ENCODE measurements at places on chromosomes 11 and 22.

- DNase-seq = no peak
Measured at GRCh38 chr11:33885338-33886005, 6.4 kb downstream of the LMO2 start.

DNA sequence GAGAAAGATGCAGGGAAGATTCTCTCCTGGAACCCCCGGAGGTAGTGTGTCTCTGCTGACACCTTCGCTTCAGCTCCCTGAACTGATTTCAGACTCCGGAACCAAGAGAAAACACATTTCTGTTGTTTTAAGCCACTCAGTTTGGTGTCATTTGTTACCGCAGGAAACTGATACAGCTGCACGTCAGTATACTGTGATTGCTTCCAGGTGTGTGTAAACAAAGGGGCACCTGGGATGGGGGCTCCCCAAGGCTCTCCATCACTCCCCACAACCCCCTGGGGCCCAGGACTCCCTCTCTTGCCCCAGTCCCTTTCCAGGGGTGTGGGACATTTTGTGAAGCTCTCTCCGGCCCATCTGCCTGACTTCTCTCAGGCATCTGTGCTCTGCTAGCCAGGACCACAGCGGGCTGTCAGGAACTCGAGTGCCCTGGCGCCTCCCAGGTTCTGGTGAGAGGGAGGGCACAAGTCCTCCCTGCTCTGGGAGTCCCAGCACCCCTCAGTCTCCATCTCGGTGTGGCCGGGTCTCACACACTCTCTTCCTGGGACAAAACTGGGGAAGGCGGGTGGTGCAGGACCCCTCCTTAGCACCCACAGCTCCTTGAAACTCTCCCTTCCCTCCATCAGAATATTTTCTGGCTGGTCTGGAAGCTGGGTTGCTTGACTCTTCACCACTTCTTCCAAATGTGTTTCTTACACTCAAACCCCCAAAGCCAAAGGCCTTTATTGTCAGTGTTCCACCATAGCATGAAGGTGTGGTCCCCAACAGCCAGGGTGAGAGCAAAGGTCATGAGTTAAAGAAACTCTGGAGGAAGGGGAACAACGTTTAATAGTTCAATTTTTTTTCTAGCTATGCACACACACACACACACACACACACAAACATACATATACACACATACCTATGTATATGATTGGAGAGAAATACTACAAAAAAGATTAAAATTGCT lies 35.0 kb upstream of the TSKU start:
- no peak for DNase-seq

DNA sequence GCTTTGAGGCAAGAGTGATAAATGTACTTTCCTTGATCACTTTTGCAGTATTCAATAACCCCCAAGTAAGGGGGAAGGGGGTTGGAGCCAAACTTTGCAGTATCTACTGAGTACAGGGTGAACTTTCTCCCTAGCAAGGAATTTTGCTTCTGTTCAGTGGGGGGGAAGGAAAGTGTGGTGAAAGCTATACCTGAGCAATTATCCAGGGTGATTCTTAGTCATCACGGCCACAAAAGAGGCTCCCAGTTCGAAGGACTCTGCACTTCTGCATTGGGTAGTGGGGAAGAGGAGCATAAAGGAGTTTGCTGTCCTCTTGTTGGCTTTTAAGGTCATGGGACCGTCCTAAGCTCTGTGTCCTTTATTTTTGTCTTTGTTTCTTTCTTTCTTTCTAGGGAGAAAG lies 346.5 kb upstream of the SYN3 start:
- no peak for DNase-seq

DNA sequence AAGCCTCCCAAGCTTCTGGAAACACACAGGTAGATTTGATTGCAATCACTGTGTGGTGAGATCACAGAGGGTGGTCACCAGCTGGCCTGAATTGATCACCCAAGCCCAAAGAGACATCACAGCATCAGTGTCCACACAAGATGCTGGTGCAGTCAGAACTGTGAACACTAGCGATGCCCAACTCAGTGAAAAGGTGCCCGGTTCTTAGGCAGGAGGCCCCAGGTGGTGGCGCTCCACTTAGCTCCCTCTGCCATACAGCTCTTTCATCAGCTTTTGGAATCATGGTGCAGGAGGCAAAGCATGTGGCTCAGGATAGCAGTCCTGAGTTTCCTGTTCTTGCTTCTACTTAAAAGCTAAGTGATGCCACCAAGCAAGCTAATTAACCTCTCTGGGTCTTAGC lies 11.1 kb downstream of the DGCR2 start:
- DNase-seq = no peak

GRCh38 chr11:67996622-67997474 lies 7.0 kb downstream of the UNC93B1 start:
- DNase-seq = no peak

GRCh38 chr11:111347002-111347722 lies 31.9 kb downstream of the POU2AF1 start:
- DNase-seq = no peak

GRCh38 chr11:115280775-115281174 lies 223.4 kb downstream of the CADM1 start:
- no peak for DNase-seq

DNA sequence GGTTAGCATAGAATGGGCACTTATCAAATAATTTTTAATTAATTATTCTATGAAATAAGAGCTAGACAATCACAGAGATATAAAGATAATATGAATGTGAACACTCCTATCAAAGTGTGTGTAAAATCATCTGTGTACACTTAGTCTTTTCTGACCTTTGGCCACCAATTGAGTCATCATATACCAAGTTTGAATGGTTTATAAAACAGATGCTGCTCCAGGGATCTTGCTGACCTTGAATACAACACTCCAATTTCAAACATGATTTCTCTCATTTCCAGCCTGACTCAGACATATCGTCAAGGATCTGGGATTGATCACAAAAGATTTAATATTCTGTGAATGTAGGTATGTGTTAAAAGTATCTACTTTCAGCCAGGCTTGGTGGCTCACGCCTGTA lies 2.9 kb upstream of the OR51V1 start:
- no peak for DNase-seq

DNA sequence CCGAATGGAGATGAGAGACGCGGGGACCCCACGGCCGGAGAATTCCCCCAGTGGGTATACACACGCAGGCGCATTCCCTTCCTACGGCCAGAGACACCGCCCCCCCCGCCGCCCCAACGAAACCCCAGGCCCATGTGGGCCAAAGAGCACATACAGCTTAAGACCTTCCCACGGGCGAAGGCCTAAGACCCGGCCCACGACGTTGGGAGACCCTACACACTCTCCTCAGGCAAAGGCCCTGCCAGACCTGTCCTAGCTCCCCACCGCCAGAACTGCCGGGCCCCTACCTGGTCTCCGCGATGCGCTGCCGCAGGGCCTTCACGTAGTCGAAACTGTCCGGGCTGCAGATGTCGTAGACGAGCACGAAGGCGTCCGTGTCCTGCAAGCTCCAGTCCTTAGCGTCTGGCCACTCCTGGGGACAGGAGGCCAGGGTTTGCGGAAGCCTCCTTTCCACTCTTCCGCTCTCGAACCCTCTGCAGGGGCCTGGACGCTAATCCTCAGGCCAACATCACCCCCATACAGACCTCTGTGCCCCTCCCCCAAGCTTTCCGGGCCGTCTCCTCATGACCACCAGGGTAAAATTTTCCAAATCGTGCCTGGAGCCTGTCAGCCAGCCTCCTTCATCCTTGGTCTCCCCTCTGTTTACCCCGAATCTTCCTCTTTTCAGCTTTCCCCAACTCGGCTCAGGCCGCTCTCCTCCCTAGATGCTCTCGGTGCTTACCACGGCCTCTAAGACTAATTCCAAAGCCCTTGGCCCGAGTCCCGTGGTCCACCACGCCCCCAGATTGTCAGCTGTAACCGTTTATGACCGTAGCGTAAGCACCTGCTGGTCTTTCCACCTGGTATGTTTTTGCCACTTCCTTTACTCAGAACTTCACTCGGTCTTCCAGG lies 1.7 kb downstream of the RASL10A start:
- DNase-seq = no peak

Data from stimulated activated CD8-positive, alpha-beta memory T cell treated with anti-CD3 and anti-CD28 coated beads, Interleukin-4, amount 100 ng/mL, for 1 hour (primary cell).